ACHN (cell line): ENCODE measurements at places on chromosomes 2 and 18.
A peak's percentile ranks its signal among the peaks of the same experiment; 100 is the strongest.

DNA sequence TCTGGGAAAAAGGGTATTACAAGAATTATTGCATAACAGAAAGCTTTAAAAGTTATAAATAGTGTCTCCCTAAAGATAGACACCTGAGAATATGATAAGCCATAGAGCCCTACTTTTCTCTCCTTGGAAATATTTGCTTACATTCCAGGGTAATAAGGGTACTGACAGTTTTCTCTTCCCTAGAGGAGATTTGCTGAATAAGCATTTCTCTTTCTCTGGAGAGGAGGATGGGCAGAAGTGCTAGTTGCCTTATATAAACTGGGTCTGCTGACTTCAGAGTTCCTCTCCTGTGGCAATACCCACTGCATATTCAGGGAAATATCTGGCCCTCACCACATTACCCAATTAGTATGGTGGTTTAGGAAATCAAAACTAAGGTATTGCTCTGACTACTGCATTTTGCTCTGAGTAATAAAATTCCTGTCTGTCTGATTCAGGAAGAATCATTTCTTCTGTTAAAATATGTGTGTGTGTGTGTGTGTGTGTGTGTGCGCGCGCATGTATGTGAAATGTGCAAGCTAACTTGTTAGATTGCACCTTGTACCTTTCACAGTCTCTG is 1391.3 kb downstream of the DSC3 start:
- DNase-seq: no peak

GRCh38 chr18:55092166-55092565 is 132.9 kb upstream of the CCDC68 start:
- DNase-seq: no peak

- peak; percentile 15 for DNase-seq
Observed at GRCh38 chr18:77063260-77063659, 69.3 kb downstream of the MBP start.

- DNase-seq: no peak
Observed at GRCh38 chr18:25817546-25818237, 272.7 kb downstream of the SS18 start.

- DNase-seq: no peak
Observed at GRCh38 chr2:216463148-216463547, 35.5 kb upstream of the RPL37A start.

- no peak for DNase-seq
Observed at GRCh38 chr2:178309541-178309940, 115.2 kb downstream of the OSBPL6 start.
